ENCODE measurements at places on chromosomes 1 and 21. TPM values are rescaled to one million over a fixed set of nuclear protein-coding genes. Genes with fewer than 3 reads are reported as not detected.
A peak's percentile ranks its signal among the peaks of the same experiment; 100 is the strongest.

Gene TTLL10
- total RNA-seq = 0.48 TPM

Gene KRTAP21-2
- not detected for total RNA-seq

Gene ARHGAP29
- total RNA-seq = 4.1 TPM

Gene ECM1
- 3.5 TPM for total RNA-seq

Gene UBL4B
- not detected for total RNA-seq

Gene TMCC2
- total RNA-seq = not detected

Gene S100A3
- not detected for total RNA-seq

Gene AIM2
- total RNA-seq = not detected

DNA sequence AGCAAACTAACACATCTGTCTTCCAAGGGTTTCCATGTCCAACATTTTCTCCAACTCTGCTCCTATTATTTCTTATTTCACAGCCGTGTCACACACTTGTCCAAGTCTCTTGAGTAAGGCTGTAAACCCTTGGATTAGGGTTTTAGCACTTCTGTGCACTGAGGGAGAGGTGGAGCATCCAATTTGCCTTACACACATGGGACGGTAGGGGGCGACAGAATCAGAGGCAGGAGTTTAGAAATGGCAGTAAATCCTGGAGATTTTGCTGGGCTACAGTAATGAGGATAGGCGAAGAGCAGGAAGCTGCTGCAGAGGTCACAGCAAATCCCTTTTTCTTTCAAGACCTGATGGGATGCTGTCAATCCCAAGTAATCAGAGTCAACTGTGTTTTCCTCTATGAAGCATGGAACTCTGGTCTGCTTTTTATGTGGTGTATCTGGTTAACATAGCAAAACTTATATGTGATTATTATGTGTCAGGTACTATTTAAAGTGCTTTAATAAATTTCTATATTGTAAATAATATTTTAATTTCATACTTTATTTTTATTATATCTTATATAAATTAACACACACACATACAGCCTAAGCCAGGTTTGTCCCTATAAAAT is 15.4 kb upstream of the LCE5A start:
- H3K4me3 ChIP-seq = no peak overlapping the region
- no peak overlapping the region for H3K27ac ChIP-seq
- no peaks in the 10 kb centered on the region for H3K27me3 ChIP-seq
- DNase-seq = peak; percentile 51

DNA sequence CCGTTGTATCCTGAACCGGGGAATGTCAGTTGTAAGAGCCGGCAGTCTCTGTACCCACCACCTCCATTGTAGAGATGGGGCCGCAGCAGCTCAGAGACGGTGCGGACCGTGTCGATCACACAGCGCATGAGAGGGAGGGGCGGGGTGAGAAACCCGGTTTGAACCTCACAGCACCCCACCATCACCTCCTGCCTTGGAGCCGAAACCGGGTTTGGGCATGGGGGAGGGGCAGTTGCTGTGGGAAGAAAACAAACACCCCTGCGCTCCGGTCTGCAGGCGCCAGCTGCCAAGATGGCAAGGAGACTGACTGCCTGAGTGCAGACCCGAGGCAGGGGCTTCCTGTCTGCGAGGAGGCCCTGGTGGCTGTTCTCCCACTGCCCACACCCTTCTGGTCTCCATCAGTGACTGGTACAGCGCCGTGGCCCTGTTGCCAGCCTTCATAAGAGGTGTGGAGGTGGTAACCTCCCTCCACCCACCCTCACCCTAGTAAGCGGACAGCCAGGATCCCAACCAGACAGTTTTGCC is 69.2 kb upstream of the SSBP3 start:
- H3K4me3 ChIP-seq = no peak overlapping the region
- DNase-seq = no peak

DNA sequence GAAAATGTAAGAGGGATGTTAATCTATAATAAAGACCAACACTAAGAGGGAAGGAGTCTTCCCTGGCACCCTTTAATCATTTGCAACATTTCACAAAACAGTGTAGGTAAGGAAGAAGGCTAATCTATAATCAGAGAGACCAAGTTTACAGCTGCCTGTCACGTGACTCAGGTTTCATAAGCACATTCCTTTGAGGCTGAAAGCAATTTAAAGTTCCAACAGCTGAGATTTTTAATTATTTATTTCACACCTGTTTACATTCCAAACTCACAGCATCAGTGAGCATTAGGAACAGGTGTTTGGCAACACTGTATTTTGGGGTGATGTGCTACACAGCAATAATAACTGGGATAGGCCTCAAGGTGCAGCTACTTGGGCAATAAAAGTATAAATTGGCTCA is 75.7 kb upstream of the PGBD5 start:
- no peak overlapping the region for H3K4me3 ChIP-seq
- DNase-seq = peak; percentile 20
- no peak overlapping the region for H3K27ac ChIP-seq
- H3K4me1 ChIP-seq = no peaks in the 10 kb centered on the region

- peak; percentile 41 for DNase-seq
- H3K27ac ChIP-seq = peak overlapping the region; percentile 81
- H3K4me3 ChIP-seq = no peak overlapping the region
Observed at GRCh38 chr1:113980110-113980509, 836 bp downstream of the OLFML3 start.

DNA sequence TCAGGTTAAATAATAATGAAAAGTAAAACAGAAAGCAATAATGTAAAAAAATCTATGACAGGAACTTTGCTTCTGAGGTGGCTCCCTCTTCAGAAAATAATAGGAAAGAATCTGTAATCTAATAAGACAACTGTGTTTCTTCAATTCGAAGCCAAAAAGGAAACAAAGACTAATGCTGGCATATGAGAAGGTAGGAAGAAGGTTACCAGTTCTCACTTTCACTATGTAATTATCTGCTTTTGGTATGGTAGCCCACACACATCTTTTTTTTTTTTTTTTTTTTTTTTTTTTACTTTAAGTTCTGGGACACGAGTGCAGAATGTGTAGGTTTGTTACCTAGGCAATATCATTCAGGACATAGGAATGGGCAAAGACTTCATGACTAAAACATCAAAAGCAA is 47.1 kb downstream of the COP1 start:
- peaks cover 44% of the 10 kb centered on the region for H3K36me3 ChIP-seq
- no peak overlapping the region for H3K4me3 ChIP-seq
- H3K27me3 ChIP-seq = no peaks in the 10 kb centered on the region

- H3K27me3 ChIP-seq = no peaks in the 10 kb centered on the region
- H3K27ac ChIP-seq = no peak overlapping the region
- no peaks in the 10 kb centered on the region for H3K4me1 ChIP-seq
- no peak for DNase-seq
- H3K4me3 ChIP-seq = no peak overlapping the region
Observed at GRCh38 chr21:18370301-18370700, 33.3 kb downstream of the TMPRSS15 start.

- no peak for DNase-seq
- H3K4me3 ChIP-seq = no peak overlapping the region
Observed at GRCh38 chr1:198607714-198608113, 31.1 kb upstream of the PTPRC start.

GRCh38 chr1:176494436-176494835 is 31.5 kb downstream of the PAPPA2 start:
- H3K27ac ChIP-seq = no peak overlapping the region
- H3K4me1 ChIP-seq = no peaks in the 10 kb centered on the region
- no peaks in the 10 kb centered on the region for H3K36me3 ChIP-seq
- no peak for DNase-seq
- H3K27me3 ChIP-seq = no peaks in the 10 kb centered on the region

- no peaks in the 10 kb centered on the region for H3K27me3 ChIP-seq
- H3K36me3 ChIP-seq = no peaks in the 10 kb centered on the region
Observed at GRCh38 chr1:154599658-154600057, 8.3 kb downstream of the ADAR start.

GRCh38 chr1:43976045-43976444 is 1.3 kb downstream of the ATP6V0B start:
- peak overlapping the region; percentile 96 for H3K27ac ChIP-seq
- H3K4me3 ChIP-seq = no peak overlapping the region
- H3K36me3 ChIP-seq = no peaks in the 10 kb centered on the region
- H3K4me1 ChIP-seq = peaks cover 57% of the 10 kb centered on the region

DNA sequence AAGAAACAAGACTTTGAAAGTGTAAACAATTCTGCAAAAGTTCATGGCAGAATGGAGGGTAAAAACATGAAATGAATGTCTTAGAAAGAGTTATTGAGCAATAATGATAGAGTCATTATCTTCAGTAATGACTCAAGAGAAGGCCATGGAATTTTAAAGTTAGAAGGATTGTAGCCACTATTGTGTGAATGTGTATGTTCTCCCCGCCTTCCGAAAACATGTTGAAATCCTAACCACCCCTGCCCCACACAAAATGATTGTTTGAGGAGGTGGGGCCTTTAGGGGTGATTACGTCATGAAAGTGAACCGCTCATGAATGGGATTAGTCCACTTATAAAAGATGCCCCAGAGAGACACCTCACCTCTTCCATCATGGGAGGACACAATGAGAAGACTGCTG is 93.8 kb upstream of the CCDC190 start:
- DNase-seq = no peak
- H3K27ac ChIP-seq = no peak overlapping the region
- H3K36me3 ChIP-seq = no peaks in the 10 kb centered on the region
- no peaks in the 10 kb centered on the region for H3K4me1 ChIP-seq
- H3K4me3 ChIP-seq = no peak overlapping the region
- no peaks in the 10 kb centered on the region for H3K27me3 ChIP-seq

GRCh38 chr1:58058323-58058722 is 488.2 kb downstream of the OMA1 start:
- no peak overlapping the region for H3K4me3 ChIP-seq
- no peak for DNase-seq
- H3K4me1 ChIP-seq = no peaks in the 10 kb centered on the region
- no peaks in the 10 kb centered on the region for H3K36me3 ChIP-seq

GRCh38 chr1:68955424-68955823 is 458.5 kb upstream of the DEPDC1 start:
- H3K36me3 ChIP-seq = no peaks in the 10 kb centered on the region
- DNase-seq = no peak

DNA sequence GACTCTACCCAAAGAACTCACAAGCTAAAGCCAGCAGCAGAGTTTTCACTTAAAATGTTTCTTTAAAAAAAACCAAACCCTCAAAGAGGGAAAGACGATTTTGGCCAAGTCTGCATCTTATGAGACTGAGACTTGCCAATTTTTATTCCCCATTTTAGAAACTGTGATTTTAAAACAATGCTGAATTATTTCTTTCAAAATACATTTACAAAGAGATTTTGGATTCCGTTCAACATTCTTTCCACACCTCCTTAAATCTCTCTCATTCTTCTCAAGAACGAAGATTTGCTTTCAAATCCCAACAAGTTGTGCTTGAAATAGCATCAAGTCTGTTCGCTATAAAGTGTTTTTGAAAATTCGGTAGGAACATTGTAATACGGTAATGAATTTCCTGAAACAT is 133.9 kb upstream of the VANGL1 start:
- no peak overlapping the region for H3K4me3 ChIP-seq
- H3K27me3 ChIP-seq = no peaks in the 10 kb centered on the region
- no peak overlapping the region for H3K27ac ChIP-seq

DNA sequence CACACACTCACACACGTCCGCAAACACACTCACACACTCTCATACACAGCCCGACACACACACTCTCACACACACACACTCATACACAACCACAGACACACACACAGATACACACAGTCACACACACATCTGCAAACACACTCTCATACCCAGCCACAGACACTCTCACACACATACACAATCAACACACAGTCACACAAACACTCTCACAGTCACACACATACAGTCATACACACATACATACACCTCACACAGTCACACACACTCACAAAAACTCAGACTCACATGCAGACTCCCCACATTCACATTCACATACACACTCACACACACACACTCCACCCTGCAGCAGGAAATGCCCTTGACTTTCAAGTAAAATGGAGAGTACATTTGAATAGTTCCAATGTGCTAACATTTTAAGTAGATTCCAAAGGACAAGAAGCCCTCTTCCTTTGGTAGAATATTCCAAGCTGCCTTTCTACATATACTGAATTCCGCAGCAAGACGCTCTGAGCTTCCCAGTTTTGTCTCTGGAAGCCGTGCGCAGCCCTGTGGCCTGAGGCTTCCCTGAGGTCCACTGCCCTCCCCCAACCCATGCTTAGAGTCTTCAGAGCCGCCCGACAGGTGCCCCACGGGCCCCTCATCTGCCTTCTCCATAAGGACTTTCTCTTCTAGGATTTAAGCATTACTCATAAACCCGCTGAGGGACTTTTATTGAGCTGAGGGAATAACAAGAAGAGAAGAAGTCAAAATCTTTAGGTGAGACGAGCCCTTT is 9.7 kb downstream of the BATF3 start:
- no peaks in the 10 kb centered on the region for H3K4me1 ChIP-seq
- no peaks in the 10 kb centered on the region for H3K36me3 ChIP-seq
- no peak overlapping the region for H3K27ac ChIP-seq
- H3K4me3 ChIP-seq = no peak overlapping the region
- peaks cover 82% of the 10 kb centered on the region for H3K27me3 ChIP-seq

GRCh38 chr1:163076981-163077761 is 8.0 kb downstream of the RGS4 start:
- H3K36me3 ChIP-seq = no peaks in the 10 kb centered on the region
- no peaks in the 10 kb centered on the region for H3K27me3 ChIP-seq
- H3K4me3 ChIP-seq = no peak overlapping the region
- no peak overlapping the region for H3K27ac ChIP-seq
- no peaks in the 10 kb centered on the region for H3K4me1 ChIP-seq

- no peak overlapping the region for H3K27ac ChIP-seq
- DNase-seq = no peak
- no peaks in the 10 kb centered on the region for H3K27me3 ChIP-seq
- peaks cover 8% of the 10 kb centered on the region for H3K4me1 ChIP-seq
Observed at GRCh38 chr1:218456444-218456843, 111.3 kb downstream of the TGFB2 start.

GRCh38 chr1:209948155-209948554 is 10.1 kb downstream of the SYT14 start:
- H3K36me3 ChIP-seq = no peaks in the 10 kb centered on the region
- no peak overlapping the region for H3K27ac ChIP-seq
- H3K4me1 ChIP-seq = no peaks in the 10 kb centered on the region
- no peak for DNase-seq

- H3K4me1 ChIP-seq = no peaks in the 10 kb centered on the region
- H3K36me3 ChIP-seq = no peaks in the 10 kb centered on the region
- no peaks in the 10 kb centered on the region for H3K27me3 ChIP-seq
- no peak overlapping the region for H3K4me3 ChIP-seq
Observed at GRCh38 chr1:58454385-58454784, 92.1 kb downstream of the OMA1 start.
